ENCODE measurements at places on chromosomes 1 and 21.

DNA sequence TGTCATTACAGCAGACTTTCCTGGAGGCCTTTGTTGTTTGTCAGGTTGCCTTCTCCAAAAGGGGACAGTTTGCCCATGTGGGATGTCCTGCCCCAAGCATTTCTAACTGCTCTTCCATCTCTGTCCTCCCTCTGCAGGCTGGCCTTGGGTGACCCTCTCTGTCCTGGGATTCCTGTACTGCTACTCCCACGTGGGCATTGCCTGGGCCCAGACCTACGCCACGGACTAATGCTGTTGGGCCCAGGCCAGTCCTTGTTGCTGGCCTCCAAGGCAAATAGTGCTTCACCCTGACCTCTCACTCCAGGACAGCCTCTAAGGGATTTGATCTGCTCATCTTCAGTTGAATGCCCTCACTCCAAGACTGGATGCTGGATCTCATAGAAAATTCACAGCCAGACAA is 345.4 kb downstream of the HHAT start:
- no peak for DNase-seq

DNA sequence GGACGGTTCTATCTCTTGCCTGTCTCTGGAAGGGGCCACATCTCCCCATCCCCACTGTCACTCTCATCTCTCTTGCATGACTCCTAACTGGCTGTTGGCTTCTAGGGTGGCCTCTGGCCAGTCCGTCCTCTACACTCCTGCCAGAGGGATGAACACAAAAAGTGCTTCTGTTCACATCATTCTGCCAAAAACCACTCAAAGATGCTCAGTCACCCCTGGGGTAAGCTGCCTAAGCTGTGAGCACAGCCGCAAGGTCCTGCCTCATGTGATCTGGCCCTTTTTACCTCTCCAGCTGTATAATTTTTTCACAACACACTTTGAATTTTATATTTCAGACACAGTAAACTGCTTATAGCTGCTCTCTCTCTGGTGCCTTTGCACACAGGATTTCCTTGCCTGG is 97.6 kb upstream of the CD34 start:
- DNase-seq = no peak

DNA sequence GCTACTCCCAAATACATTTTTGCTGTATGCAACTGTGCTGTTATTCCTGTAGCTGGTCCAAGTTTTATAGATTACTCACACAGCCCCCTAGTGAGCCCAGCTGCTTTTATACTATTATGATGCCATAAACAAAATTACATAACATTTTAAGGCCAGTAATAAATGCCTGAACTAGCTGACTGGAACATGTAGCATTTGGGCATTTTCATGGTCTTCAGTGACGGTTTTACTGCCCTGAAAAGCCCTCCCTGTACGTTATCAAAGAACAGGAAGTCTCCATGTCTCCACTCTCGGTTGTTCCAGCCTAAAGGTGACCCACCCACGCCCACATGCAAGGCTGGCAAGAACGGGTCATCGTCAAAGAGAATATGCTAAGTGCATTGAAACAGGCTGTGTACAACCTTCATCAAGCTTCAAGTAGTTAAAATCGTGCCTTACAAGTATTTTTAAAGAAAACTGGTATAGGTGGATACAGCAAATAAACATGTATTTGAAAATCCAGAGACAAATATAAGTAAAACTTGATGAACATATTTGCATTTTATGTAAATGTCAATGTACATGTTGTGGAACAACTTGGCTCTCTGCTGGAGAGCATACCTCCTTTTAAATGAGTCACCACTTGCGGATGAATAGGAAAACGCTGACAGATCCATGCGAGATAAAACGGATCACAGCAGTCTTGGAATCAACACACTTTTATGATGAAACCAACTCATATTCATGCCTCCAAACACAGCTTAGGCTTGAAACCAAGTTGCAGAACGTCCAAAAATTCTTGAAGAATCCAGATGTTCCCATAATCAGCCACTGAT is 520.5 kb downstream of the SMYD3 start:
- no peak for DNase-seq

- no peak for DNase-seq
These were observed 389.3 kb downstream of the ST6GALNAC3 start for GRCh38 chr1:76463849-76464248.

- DNase-seq = no peak
These were observed 88.0 kb upstream of the IVNS1ABP start for GRCh38 chr1:185404907-185405568.

DNA sequence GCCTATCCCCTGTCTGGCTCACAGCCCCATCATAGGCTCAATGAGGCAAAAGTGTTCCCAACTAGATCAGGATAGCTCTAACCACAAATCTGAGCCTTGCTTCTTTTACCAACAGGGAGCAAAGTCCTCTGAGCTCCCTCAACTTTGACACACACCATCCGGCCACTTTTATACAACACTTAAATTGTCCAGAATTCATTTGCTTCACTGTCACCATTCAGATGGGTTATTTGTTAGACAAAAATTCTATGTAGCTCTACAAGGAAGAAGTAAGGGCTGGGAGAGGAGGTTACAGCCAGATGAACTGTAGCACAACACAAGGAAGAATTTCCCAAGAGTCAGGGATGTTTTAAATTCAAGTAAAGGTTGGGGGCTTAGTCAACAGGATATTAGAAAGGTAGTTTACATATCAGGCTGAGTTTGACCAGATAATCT is 50.8 kb downstream of the TGFBR3 start:
- no peak for DNase-seq

GRCh38 chr1:58356402-58356801 is 190.1 kb downstream of the OMA1 start:
- no peak for DNase-seq

DNA sequence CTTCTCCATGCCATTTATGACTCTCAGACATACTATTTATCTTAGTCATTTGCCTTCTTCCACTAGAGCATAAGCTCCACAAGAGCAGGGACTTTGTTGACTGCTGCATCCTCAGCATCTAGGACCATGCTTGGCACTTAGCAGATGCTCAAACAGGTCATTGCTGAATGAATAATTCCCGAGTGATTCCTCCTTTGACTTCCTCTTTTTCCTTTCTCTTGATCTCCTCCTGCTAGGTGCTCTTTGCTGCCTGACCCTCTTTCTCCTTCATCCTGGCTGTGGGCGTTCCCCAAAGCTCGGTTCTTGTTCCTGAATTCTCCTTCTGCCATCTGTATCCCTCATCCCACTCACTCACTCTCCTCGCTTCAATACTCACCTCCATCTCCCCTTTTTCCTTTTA is 23.5 kb downstream of the SYT6 start:
- no peak for DNase-seq

DNA sequence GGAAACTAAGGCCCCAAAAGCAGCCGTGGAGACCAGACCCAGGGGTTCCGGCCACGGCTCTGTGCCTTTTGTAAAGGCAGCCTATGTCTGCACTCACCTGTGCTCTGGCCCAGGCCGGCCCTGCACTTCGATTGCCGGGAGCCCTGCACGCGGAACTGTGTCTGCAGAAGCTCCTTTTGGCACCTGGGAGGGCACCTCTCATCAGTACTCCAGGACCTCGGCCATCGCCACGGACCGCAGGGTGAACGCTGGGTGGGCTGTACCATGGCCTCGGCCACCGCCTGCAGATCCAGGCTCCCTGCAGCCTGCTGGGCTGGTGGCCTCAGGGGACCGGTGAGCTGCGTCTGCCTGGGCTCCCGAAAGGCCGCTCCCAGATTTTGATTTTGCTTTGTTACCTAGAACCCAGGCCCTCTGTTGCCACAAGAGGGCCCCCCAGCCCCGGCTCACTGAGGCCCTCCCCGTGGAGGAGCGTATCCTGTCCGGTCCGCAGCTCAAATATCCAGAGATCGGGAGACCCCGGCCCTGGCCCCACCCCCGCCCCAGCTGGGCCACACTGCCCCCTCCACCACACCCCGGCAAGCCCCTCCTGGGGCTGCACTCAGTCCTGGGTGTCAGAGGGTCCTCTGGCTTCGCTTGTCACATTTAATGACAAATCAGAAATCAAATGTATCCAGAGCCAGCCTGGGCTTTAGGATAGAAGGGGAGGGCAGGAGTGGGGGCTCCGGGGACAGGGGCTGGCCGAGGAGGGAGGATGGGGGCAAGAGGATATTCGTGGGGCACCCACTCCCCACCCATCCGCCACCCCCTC is 60.2 kb upstream of the PDE9A start:
- DNase-seq = peak; percentile 62

- no peak for DNase-seq
These were observed 9.8 kb downstream of the PLA2G5 start for GRCh38 chr1:20079661-20080305.

- no peak for DNase-seq
These were observed 25.5 kb upstream of the ITPKB start for GRCh38 chr1:226764533-226764932.

- DNase-seq = no peak
These were observed 25.6 kb downstream of the DIRAS3 start for GRCh38 chr1:68024635-68025338.

- DNase-seq = no peak
These were observed 245.4 kb downstream of the SMYD3 start for GRCh38 chr1:246261639-246262038.

DNA sequence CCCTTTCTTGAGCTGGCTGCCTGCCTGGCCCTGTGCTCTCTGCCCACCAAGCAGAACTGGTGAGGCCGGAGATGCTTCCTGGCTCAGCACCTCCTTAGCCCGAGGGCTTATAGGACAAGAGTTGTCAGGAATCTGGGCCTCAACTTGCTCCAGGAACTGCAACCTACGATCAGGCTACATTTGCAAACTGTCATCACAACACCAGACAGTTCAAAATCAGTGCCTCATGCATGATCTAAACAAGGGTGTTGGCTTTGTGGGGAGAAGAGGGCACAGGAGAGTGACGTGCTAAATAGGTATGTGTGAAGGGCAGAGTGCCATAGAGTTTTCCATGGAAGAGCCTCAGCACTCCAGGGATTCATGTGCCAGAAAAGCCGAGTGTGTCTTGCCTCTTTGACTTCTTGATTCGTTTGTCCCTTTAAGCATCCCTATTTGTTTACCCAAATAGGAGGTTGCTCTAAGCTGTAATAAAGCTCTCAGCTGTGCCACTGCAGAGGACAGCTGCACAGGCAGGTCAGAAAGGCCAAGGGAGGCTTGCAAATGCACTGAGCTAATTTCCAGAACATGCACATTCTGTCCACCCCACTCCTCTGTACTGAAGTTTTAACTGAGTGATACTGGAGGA is 30.2 kb upstream of the NEK2 start:
- DNase-seq = no peak

- no peak for DNase-seq
These were observed 3.3 kb downstream of the ACTRT2 start for GRCh38 chr1:3024588-3024987.

- DNase-seq = no peak
These were observed 356.0 kb downstream of the S1PR1 start for GRCh38 chr1:101592845-101593244.

DNA sequence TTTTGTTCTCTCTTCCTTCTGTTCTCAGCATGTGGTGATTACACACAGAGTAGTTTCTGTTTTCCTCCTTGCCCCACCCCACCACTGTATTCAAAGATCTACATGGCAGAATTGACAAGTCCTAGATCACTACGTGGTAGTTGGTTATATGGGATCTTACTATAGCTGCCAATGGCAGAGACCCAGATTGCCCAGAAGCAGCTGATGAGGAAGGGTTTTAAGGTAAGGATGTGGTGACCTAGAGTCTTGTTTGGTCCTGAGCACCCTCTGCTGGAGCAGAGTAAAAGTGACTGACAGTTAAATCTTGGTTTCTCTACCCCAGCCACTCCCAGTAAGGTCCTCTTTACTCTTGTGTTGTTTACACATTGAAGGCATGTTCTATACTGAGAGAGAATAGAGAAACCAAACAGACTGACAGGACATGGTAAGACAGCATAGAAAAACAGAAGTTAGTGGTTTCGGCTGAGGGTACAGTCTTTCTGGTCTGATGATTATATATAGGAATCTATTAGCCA is 22.8 kb upstream of the STRIP1 start:
- DNase-seq = no peak

DNA sequence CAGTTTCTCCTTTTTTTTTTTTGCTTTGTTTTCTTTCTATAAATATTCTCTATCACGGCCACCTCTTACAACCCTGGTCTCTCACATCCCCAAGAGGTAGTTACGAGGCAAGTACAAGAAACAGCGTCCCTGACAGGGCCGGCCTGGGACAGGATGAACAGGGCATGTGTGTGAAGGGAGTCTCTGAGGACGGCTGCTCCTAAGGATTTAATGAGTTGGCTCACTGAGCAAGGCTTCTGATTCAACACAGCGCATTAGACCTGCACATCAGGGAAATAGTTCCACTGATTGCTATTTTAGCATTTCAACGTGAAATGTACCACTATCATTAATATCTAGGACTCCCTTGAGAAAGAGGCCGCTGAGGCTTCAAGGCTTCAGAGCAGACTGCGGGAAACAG is 54.0 kb downstream of the NTPCR start:
- DNase-seq = no peak

DNA sequence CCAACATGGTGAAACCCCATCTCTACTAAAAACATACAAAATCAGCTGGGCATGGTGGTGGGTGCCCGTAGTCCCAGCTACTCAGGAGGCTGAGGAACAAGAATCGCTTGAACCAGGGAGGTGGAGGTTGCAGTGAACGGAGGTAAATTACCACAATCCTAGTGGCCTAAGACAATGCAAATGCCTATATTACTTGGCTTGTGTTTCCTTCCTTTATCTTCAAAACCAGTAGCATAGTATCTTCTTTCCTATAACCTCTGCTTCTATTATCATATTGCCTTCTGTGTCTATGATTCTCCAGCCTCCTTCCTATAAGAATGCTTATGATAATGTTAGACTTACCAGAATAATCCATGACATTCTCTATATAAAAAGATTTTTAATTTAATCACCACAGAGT is 156.2 kb upstream of the RGS18 start:
- no peak for DNase-seq

DNA sequence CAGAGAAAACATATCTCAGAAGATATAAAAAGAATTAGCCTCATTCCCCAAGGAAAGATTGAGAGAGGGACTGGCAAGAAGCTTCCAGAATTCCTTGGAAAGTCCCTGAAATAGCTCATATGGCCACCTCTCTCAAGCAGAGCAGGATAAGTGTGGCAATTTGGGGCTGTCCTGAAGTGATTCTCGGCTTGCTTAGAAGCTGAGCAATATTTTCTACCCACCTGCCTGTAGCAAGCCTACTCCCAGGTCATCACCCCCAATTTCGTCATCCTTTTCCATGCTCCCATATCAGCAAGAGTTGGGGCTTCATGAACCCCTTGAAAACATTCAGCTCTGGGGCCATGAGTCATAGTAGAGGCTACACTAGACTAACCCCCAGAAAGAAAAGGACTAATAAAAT is 131.5 kb downstream of the PLPP3 start:
- no peak for DNase-seq

DNA sequence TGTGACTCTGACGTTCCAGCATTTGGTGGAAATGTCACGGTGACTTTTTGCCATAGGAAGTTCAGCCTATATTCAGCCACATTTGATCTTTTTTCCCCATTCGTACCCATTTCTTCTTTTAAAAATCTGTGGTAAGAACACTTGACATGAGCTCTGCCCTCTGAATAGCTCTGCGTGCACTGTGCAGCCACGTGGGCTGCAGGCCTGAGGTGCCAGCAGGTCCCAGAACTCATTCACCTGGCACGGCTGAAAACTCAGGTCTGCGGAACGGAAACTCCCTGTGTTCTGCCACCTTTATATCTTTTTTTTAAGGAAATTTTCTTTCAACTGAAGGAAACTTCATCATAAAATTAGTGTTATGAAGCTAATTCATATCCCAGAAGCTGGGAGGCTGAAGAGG is 28.6 kb downstream of the CEP104 start:
- no peak for DNase-seq

GRCh38 chr1:183030053-183030452 is 6.8 kb downstream of the LAMC1 start:
- DNase-seq = no peak

- peak; percentile 18 for DNase-seq
These were observed 10.8 kb upstream of the TIAM1 start for GRCh38 chr21:31354604-31355443.

GRCh38 chr21:32807717-32808380 is 36.3 kb upstream of the PAXBP1 start:
- no peak for DNase-seq
